Suprapubic skin (tissue), 4 donors: ENCODE measurements at places on chromosomes 5 and 9.

DNA sequence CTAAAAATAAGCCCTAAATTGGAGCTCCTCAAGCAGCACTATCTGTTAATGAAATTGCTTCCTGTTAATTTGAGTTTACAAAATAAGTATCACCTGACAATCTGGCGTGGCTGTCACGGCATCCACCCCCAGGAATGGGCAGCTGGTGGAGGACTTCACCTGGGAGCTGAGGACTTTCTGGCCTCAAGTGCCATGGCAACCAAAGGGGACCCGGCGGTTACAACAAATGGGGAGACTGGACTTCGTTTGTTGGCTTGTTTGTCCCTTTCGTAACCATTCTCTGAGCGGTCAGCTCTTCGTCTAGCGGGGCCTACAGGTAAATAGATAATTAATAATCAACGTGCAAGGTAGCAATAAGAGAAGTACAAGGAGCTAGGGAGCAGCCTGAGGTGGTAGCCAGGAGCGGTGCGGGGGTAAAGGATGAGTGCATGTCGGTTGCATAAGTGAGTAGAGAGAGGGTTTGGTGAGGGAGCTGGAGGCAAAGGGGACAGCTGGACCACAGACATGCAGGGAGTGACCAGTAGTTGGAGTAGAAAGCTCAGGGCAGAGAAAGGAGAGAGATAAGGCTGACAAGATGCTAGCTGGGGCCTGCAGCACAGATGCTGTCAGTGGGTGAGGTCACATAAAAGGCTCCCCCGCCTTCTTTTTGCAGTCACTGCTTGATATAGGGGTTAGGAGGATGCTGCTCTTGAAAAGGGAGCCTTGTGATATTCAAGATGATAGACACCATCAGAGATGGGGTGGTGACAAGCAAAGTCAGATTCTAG is 62.5 kb downstream of the HSPA4 start:
- no peak for DNase-seq

DNA sequence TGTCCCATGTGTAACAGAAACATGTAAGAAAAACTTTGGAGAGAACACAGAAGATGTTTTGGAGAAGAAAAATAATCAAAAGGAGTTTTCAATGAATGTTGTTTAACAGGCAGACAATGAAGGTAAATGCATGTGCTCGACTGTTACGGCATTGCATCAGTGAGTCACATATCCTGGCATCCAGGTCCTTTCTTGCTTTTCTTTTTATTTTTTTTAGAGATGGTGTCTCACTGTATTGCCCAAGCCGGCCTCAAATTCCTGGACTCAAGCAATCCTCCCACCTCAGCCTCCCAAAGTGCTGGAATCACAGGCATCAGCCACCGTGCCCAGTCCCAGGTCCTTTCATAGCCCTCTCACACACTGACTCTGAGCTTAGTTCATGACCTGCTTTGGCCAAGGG is 181.8 kb downstream of the DTWD2 start:
- DNase-seq = no peak

DNA sequence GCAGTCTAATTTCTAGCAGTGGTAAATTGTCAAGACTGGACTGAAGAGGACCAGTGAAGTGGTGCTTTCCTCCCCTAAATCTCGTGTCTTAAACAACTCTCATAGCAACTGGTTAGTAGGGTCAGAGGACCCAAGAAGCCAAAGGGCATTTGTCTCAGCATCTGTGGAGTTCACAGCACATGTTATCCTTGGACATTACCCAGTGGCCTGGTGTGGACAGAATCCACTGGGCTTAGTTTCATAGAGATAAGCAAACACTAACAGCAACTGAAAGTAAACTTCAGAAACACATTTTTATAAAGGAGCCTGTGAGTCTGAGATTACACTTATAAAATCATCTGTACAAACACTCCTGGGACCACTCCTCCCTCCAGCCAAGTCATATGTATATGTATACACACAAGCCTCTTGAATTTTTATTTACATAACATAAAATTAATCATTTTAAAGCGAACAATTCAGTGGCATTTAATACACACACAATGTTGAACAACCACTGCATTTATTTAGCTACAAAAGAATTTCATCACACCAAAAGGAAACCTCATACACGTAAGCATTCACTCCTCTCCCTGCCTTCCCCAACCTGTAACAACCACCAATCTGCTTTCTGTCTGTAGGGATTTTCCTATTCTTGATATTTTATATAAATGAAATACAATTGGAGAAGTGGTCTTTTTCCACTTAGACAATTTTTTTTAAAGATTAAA is 457.8 kb downstream of the RASEF start:
- DNase-seq = no peak

DNA sequence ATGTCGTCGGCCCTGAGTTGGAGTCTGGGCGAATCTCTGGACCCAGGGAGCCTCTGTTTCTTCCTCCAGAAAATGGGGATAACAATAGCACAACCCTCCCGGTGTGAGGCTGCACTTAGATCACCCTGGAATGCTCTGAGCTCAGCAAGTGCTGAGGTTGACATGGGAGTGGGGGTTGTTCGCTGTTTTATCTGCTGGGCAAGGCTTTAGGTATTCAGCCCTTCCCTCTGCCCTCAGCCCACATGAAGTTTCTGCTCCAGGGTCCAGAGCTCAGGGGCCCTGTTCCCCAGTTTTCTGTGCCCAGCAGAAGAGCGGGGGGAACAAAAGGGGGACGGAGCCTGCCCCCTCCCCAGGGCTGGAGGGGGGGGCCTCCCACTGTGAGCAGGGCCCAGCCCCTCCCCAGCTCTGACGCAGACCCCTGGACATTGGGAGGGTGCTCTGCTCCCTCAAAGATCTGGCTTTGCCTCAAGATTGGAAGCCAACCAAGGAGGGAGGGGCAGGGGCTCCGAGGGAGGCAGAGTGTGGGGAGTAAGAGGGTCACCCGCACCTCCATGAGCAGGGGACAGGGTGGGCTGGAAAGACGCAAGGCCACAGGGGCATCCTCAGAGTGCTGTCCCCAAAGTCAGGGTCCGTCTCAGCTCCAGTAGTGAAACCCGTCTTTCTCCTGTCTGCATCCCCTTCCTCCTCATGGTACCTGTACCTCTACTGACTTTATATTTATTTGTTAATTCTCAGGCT is 215.6 kb downstream of the C9orf50 start:
- DNase-seq = no peak

DNA sequence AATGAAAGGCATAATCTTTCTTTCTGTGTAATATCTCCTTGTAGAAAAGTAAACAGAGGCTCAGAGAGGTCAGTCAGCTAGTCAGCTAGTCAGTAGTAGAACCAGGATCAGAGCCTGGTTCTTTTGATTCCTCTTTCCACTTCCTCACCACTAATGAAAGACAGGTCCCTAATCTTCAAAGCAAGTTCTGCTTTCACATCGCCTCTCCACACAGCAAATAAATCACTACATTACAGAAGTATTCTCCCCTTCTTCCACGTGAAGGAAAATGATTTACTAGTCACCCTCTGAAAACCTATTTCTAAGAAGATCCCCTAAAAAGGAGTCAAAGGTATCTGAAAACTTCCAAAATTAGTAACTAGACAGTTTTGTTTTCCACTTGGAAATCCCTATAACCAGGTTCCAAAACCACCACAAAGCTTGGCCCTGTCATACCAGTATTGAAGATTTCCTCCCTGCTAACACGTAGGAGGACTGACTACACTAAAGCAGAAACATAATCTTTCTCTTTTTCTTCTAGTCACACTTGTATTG is 140.5 kb upstream of the TARS1 start:
- no peak for DNase-seq

- DNase-seq = no peak
Observed at GRCh38 chr5:181050016-181050415, 9.9 kb downstream of the BTNL9 start.

DNA sequence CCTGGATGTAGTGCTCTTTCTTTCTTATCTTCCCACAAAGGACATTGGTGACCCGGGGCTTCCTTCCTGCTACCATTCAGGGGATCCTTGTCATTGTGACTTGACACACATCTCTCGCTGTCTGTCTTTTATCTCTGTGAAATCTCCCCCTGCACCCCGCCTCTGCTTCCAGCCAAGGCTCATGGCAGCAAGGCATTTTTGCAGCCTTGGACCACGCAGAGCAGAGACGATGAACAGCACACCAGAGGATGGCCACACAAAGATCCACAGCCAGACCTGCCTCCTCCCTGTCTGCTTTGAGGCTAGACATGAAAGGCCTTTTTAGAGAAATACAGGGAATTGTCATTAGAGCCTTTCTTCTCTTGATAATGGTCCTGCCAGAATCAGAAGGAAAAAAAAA is 549.1 kb downstream of the CDK5RAP2 start:
- no peak for DNase-seq

DNA sequence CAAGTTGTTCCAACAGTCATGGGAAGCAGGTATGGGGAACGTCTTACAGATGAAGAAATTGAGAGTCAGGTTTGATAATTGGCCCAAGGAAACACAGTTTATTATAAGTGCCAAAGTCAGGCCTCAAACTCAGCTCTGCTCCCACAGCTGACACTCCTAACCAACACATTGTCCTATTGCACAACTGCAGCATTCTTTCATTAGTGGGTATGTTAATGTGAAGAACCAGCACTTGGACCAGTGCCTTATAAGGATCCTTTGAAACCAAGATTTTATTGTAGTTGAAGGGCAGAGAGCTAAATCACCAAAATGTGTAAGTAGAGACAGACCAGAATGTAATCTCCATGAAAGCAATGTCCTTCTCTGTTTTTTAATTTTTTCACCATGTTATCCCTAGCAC is 56.1 kb downstream of the GRIA1 start:
- no peak for DNase-seq

DNA sequence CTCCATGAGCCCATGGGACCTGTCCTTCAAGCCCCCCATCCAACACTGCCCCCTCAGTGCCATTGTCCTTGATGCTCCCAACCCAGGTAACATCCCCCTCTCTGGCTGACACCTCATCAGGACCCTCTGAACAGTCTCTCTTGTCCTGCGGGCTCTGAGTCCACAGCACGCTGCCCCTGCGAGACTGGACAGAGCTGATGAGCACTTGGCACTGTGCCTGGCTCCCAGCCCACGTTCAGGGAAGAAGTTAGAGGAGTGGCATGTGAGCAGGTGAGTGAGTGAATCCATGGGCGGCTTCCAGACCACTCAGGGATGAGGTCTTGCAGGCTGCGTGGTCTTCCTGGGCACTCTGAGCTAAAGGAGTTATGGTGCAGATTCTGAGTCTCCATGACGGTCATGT is 70.7 kb downstream of the PAX5 start:
- DNase-seq = no peak

DNA sequence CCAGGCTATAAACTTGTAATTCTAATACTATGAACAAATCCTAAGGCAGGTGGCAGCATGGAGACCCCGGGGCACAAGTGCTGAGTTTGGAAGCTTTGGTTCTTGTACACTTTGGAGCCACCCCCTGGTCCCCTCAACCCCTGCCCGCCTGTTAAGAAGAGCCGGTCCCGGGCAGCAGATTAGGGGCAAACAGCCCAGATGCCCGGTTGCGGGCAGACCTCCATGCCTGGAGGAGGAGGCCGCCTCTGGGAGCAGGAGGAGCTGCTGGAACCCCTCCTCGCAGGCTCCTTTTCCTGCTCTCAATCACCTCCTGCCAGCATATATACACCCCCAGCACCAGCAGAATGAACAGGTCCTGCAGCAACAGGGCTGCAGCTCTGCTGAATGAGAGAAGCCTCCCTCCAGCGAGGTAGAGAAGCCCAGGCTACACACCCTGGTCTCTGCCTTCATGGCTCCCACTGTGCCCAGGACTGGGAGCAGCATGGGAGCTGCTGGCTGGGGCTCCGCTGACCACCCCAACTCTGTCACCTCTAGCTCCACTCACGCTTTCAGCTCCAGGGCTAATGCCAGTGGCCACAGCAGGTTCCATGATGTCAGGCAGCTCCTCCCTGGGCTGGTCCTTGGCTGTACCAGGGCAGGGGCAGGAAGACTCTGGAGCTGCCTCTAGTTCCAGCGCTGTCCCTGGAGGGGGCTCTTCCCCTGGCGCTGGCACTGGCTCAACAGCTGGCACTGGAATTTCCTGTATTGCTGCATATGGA is 1713.5 kb upstream of the ACO1 start:
- DNase-seq = no peak

DNA sequence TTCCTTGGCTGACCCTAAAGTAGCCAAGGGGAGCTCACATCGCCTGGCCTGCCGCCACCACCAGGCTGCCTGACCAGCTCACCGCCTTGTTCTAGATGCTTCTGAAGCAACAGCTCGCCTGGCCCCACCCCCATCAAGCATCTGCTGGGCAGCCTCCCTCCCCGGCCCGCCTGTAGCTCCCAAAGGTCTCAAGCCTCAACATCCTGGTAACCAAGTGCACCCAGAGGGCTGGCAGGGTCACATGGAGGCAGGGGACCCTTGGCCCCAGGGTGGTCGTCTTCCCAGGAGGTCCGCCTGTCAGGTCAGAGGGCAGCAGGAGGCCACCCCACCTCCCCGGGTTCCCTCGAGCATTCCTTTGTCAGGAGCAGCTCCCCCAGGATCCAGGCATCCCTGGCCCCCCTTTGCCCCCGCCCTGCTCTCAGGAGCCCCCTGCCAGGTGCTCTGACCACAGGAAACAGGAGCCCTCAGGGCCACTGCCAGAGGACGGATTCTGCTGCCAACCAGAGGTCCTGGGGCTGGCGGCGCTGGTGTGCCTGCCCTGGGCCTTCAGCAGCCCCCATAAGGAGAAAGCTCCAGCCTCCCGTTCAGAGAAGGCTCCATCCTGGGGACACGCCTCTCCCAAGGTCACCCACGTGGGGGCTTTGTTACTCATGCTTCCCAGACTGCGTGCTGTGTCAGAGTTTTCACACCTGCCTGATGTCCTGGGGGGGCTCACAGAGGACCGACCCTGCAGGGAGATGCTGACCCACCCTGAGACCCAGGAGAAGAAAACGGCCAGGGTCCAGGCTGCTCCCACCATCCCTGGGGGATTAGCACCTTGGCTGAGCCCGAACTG is 3.5 kb upstream of the LRRC14B start:
- no peak for DNase-seq

DNA sequence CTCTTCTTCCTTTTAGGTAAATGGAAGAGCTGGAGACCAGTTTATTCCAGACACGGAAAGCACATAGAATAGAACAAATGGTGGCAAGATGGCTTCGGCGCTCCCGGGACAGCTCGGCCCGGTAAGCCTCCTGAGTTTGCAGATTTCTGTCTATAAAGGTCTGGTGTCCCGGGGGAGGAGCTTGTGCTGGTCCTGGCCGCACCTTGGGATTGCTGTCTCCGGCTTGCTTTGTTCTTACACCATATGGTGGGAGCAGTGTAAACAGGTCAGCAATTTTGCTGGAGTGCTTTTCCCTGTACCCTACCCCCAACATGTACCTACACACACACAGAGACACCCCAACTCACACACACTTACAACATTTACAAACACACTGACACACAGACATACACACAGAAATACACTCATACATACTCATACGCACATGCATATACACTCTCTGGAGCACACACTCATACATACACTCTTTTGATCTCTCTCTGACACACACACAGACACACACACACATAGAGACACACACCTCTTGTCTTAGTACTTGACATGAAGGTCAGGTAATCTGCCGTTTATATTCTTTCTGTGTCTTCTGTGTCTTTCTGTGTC is 42.0 kb downstream of the FRMPD1 start:
- DNase-seq = no peak

GRCh38 chr5:6792911-6793471 is 79.8 kb downstream of the TENT4A start:
- DNase-seq = no peak

DNA sequence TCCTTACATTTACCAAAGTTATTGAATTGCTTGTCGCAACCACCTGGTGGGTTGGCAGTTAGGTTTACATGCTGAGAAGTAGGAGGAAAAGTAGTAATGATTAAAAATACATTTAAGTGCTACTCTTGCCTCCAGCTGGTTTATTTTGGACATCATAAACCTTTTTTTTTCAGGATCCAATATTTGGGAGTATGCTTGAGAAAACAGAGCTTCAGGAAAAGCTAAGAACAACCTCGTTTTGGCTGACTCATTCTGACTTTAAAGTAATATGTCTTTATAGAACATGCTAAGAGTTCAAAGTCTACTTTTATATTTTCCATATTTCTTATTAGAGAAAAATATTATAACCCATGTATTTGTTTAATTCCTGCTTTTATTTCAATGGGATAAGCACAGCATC is 41.7 kb upstream of the BNC2 start:
- no peak for DNase-seq
